ENCODE measurements at places on chromosomes 7 and 10.

GRCh38 chr7:23415198-23415597, 55.1 kb downstream of the IGF2BP3 start:
- DNase-seq = no peak

DNA sequence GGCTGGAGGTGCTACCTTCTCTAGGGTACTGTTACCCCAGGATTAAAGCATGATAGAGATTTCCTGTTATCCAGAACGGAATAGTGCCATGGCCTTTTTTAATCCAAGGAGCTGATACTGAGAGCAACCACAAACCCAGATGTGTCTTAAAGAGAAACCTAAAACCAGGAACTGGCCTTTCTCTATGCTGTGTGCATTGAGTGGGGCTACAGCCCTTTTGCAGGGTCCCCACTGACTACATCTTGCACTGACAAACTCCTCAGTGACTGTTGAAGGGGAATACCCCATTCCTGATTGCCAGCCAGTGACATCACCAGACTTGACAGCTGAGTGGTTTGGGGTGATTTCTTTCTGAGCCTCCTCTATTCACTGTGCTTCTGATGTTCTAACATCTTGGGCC, 81.9 kb upstream of the CAPZA2 start:
- no peak for DNase-seq

DNA sequence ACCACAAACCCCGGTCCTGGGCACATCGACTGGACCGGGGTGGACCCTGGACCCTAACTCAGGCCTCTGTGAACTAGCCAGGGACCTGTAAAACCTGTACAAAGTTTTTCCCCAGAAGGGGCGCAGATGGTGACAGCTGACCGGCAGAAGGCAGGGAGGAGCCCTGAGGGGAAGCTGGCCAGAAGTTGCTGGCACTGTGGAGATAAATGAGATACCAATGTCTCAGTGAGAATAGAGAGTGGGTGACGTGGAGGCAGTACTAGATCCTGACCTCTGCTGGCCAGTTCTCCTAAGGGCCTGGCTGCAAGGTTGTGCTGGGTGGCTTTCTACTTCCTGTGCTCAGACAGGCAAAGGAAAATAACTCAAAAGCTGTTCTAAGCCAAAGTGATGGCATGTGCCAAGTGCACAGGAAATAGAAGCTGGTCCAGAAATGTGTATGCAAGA, 10.6 kb upstream of the TSPAN14 start:
- peak; percentile 35 for DNase-seq

DNA sequence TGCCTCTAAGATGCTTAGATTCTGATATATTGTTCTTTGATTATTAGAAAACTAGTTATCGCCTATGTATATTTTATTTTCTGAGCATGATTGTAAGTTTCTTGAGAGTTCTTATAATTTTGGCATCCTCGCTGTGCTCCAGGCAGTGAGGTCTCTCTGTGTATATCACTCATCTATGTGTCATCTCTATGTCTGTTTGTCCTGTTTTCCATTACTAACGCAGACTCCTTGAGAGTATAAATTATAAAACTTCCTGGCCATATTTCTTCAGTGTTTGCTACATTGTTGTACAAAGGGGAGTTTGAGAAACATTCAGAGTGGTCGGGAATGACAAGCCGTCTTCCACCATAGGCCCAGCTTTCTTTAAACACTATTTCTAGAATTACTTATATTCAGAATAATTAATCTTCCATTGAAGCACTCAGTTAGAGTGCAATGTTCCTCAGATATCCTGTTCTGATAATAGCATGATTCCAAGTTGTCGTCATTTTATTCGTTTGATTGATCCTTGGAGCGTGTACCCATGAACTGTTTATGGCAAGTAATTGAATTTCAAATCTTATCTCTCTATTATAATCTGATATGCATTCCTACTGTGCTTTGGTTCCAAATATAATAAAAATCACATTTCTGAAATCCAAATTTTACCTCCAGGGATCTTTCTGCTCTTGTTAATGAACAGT, 206.6 kb downstream of the BAMBI start:
- no peak for DNase-seq

GRCh38 chr7:107332488-107333269, 137.2 kb upstream of the GPR22 start:
- no peak for DNase-seq

DNA sequence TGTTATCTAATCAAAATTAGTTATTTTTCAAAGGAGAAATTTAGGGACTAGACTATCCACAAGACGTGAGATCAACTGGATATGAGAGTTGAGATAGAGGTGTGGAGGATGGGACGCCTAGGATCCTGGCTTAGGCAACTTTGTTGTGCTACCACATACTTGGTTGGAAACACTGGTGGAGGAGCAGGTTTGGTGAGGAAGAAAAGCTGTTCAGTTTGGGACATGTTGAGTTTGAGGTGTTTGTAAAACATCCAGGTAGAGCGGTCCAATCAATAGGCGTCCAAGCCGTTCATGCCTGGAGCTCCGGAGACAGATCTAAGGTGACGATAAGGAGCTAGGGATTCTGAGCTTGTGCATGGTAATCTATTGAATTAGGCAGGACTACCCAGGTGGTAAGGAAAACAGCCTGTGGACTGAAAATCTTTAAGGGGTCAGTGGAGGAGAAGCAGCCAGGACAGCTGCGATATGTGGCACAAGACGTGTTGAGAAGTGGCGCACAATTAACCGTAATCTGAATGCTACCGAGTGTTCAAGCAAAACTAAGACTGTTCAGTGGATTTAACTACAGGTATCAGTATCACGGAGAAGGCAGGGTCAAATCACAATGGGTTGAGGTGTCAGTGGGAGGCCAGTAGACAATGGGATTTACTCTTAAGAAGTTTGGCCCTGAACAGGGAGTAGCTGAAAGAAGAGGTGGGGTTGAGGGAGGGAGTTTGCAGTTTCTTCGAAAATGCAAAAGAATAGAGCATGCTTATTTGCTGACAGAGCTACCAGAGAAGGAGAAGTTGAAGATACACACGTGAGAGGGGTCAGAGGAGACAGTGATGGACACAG, 16.1 kb upstream of the TRPV6 start:
- no peak for DNase-seq

DNA sequence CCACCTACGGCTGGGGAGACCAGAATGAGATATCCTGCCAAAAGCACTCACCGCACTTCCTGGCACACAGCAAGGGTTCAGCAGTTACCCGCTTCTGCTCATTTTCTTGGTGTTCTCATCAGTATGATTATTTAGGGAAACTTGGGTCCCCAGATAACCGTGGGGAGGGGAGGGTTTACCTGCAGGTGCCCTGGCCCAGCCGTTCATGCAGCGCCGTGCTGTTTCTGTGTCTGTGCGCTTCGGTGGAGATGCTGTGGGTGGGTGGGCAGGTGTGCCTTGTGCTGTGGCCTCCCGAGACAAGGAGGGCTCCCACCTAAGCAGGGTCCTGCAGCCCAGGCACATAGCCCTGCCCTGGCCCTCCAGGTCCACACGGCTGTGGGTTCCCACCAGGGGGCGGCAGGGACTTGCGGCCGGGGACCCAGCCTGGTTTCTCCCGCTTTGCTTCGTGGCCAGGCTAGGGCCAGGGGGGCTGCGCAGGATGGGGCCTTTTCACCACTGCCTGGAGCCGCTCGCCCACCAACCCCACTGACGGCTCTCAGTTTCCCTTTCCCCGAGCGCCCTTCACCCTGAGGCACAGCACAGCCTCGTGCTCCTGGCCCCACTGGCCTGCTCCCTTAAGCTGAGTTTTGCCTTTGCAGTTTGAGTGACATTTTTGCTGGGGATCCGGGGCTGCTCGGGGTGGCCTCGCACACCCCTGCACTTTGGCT, 78.5 kb downstream of the LHPP start:
- DNase-seq = peak; percentile 62

GRCh38 chr7:26691886-26692285, 172.5 kb downstream of the SKAP2 start:
- DNase-seq = no peak

GRCh38 chr7:29432721-29433120, 130.9 kb upstream of the PRR15 start:
- DNase-seq = no peak

- DNase-seq = no peak
These were observed 182.2 kb downstream of the PHF14 start for GRCh38 chr7:11155883-11156282.

GRCh38 chr7:50227726-50228125, 76.8 kb upstream of the IKZF1 start:
- no peak for DNase-seq

DNA sequence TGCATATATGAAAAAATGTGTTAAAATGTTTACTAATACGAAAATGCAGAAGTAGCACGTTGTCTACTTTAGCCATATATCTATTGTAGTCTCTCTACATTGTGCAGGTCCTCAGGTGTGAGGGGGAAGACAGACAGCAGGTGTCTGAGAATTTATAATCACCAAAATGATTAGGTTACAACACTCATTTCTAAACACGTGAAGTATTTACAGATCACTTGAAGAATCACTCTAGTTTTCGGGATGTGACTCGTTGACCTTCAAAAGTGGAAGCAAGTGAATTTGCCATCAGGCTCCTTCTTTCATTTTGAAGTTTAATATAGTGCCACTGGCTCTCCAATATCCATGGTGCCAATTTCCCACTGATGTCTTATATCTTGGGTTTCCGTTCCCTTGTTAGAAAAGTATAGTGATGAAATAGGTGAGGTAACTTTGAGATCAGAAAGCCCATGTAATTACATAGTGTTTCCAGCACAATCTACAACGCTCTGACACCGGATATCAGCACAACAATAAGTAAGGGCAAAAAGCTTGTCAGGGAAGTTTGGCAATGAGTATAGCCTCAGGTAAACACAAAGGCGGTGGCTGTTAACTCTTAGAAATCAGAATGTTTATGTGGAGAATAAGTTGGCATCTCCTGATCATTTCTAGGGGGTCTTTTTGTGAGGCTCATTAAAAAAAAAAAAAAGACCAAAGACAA, 57.5 kb upstream of the SP4 start:
- DNase-seq = no peak

DNA sequence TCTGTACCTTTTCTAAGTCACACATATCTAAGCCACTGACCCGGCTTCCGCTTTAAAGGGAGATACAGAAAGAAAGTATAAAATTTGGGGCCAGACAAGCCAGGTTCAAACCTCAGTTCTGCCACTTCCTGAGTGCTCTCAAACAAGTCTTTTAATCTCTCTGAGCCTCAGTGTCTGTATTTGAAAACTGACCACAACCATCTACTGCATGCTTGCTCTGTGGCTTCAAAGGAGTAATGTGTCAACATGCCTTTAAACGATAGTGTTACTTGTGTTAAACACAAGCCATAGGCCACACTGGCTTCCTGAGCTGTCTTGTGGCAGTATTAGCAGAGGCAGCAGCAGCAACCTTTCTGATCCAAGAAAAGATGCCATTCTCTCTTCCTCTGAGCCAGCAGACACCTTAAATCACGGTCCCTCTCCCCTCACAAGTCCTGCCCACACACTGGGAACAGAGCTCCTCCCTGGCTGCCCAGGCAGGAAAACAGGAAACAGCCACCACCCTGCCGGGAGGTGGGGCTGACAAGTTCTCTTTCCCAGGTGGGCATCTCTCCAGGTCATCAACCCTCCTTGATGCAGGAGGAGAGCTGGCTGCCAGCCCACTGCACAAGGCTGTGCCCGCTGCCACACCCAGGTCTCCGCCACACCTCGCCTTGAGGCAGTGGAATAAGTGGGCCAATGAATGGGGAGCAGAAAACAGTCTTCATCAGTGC, 10.7 kb downstream of the HIP1 start:
- peak; percentile 64 for DNase-seq

GRCh38 chr10:35691522-35692236, 49.6 kb upstream of the FZD8 start:
- DNase-seq = no peak

All from Calu3 (cell line).